ENCODE measurements at places on chromosomes 16 and 17.

GRCh38 chr16:76277460-76278030 is 344 bp downstream of the CNTNAP4 start:
- no peak for DNase-seq

DNA sequence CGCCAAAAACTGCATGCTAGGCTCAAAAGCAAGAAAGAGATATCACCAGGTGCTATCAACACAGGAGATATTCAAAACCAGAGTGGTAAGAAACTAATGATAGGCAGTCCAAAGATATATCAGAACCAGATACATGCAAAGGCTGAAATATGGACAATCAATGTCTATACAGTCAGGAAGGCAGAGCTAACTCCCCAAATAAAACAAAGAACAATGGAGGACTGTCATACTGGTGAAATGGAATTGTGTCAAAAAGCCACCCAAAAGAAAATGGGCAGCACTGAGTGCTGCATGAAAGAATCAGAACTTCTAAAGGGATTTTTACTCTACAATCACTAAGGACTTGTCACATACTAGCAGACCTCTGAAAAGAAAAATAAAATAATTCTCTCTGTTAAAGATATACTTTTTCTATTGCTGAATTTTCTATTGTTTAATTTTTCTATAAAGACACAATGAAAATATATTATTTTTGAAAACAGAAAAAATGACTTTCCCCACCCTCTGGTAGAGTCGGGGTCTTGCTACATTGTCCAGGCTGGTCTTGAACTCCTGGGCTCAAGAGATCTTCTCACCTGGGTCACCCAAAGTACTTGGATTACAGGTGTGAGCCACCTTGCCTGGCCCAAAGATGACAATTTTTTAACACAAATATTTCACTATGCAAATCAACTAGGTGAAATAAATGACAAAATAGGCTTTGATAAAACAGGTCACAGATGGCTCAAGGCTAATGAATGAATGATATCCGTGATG is 98.2 kb downstream of the USP32 start:
- no peak for DNase-seq

DNA sequence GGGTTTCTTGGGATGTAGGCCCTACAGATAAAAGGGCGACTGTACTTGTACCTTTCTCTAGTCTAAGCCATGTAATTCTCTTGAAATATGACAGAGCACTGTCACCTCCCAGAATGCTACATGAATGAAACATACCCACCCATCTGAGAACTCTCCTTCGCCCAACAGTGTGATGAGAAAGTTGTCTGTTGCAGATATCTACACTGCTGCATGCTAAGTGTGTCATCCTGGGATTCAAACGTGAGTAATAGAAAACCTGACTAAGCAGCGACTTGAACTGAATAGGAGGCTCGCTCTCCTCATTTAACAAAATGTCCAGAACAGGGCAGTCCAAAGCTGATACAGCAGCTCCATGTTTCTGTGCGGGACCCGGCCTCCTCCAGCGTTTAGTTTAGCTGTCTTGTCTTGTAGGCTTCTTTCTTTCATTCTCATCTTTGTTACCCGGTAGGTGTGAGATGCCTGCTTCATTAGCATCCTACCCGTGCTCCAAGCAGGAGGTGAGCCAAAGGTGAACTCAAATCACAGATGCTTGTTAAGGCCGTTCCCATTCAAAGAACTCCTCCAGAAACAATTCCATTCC is 211.9 kb downstream of the PRKCA start:
- no peak for DNase-seq

DNA sequence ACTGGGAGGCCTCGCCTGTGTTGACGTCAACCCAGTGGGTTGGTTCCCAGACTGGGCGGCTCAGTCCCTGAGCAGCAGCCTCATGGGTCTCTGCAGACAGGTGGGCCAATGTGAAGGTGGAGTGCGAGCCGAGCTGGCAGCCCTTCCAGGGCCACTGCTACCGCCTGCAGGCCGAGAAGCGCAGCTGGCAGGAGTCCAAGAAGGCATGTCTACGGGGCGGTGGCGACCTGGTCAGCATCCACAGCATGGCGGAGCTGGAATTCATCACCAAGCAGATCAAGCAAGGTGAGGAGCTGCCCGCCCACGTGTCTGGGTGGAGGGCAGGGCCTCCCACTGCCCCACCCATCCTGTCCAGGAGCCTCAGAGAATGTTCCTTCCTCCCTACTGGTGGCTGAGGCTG is 44.1 kb downstream of the MRC2 start:
- peak; percentile 85 for DNase-seq

DNA sequence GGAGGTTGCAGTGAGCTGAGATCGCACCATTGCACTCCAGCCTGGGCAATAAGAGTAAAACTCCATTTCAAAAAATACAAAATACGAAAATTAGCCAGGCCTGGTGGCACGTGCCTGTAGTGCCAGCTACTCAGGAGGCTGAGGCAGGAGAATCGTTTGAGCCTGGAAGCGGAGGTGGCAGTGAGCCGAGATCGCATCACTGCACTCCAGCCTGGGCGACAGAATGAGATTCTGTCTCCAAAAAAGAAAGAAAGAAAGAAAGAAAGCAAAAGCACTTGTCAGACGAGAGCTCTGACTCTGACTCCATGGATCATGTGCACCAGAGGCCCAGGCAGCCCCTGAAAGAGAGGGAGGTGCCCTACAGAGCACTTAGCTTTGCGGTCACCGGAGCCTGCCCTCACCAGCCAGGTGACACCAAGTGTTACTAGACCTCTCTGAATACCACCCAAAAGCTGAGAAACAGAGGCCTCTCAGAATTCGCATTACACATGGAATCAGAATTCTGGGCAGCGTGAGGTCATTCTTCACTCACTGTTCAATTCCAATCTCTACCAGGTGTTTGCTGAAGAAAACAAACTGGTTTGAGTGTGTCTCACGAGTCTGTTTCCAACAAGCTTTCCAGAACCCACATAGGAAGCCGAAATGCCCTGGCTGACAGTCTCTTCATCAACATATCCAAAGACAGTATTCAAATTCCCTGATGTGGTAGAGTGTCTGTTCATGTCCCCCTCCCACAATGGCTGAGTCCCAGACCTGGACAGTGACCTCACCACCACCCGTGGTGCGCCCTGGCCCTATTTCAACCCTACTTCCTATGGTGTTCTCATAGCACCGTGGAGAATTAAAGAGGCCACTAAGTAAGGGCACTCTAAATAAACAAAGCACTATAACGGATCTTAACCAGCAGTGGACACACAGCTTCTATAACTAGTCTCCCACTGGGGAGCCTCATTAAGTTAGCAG is 1.5 kb downstream of the FLCN start:
- DNase-seq = no peak

- DNase-seq = no peak
These were observed 723 bp downstream of the TMEM186 start for GRCh38 chr16:8796469-8797363.

DNA sequence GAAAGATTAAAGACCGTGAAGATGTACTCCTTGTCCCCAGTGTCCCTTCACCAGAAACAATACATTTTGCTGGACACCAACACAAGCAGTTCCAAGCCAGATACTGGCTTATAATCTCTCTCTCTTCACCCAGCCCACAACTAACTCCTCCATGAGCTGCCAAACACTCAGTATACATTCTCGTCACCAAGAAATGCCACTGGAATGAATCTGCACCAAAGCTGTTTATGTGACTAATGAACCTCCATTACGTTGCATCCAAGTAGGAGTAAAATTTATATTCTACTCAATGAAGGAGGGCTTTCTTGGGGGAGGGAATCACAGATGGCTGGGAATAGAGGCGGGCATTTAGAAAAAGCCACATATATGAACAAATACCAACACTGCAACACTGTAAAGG is 20.9 kb upstream of the SOX9 start:
- DNase-seq = no peak

Measured in MCF 10A (cell line).